K562 (cell line): ENCODE measurements at places on chromosomes 1 and 21.

- DNase-seq = no peak
Observed at GRCh38 chr1:206421616-206422340, 48.5 kb upstream of the IKBKE start.

DNA sequence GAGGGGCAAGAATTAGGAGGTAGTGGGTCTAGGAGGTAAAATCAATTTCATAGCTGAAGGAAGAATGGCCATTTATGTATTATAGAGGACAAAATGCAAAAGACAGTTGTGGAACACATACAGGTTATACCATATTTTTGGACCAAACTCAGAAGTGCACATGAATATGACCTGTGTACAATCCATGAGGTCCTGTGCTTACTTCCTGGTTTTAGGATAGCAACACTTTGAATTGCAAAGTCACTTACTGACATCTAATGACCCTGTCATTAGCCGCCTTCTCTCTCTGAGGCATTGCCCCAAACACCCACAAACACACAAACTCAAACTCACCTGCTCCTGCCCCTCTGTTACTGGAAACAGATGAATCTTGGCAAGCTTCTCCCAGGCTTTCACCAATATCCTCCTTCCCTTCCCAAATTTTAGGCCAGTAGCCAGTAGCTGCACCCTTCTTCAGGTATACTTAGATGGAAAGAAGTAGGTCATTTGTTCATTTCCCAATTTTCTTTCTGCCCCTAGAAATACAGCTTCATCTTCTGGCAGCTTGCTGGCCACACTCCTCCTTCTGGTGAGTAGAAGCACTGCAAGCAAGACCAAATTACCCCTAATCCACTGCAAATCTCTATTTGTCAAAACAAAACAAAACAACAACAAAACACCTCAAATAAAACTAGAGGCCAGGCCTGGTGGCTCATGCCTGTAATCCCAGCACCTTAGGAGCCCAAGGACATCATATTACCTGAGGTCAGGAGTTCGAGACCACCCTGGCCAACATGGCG is 13.7 kb upstream of the RPL5 start:
- peak; percentile 50 for DNase-seq

DNA sequence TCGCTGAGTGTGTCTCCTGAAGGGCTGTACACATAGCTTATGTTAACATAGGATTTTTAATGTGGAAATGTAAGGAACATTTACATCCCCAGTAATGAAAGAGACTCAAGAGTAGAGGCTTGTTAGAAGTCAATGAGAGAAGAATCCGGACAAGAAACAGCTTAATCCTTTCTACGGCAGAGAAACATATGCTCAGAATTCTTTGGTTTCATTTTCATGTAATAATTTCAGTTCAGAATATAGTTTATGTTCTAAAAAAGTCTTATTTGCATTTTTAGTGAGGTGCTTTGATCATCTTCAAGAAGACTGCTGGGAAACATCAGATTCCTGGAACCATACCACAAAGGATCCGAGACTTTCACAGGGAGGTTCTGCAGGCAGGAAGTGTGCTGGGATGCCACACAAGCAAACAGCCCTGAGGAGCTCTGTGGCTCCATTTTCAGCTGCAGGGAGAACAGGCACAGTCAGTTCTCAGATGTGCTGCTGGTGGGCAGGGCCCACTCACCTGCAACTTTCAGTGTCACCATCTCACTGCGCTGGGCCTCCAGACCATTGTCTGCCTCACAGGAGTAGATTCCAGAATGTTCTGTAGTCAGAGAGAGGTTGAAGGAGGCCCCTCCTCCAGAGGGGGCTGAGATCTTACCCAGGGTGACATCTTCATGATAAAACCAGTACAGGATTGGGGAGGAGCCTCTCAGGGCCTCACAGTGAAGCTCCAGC is 28.4 kb downstream of the FCRL5 start:
- no peak for DNase-seq

DNA sequence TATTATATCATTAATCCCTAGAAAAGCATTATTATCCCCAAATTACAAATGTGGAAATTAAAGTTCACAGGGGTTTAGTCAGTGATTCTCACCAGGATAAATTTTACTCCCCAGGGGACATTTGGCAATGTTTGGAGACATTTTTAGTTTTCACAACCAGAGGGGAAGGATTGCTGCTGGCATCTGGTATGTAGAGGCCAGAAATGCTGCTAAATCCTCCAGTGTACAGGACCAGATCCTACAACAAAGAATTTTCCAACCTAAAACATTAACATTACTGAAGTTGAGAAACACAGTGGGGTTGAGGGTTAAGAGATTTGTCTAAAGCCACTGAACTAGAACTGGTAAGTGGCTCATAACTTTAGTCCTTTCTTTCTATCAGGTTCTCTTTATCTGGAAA is 162.0 kb upstream of the SYT6 start:
- no peak for DNase-seq

- no peak for DNase-seq
Observed at GRCh38 chr1:150109586-150109985, 40.1 kb upstream of the PLEKHO1 start.

GRCh38 chr1:47847763-47848162 is 149.4 kb downstream of the TRABD2B start:
- no peak for DNase-seq

DNA sequence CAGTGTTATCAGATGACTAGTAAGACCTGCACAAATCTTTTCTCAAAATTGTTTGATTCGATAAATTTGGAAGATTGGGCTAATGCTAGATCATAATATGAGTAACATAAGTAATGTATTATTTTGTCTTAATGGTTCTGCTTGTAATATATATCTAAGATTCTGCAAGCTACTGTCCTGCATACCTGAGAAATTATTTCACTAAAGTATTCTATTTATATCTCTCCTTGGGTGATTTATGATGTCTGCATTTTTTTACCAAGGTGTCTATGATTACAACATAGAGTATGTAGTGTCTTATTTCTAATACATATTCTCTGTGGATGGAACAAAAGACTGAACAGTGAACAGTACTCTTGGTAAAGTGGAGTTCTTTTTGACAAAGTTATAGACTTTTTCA is 166.6 kb downstream of the CLEC20A start:
- DNase-seq = no peak

- DNase-seq = no peak
Observed at GRCh38 chr21:44874497-44875315, 1.2 kb upstream of the PTTG1IP start.

- DNase-seq = no peak
Observed at GRCh38 chr1:156540955-156541354, 31.4 kb downstream of the IQGAP3 start.

DNA sequence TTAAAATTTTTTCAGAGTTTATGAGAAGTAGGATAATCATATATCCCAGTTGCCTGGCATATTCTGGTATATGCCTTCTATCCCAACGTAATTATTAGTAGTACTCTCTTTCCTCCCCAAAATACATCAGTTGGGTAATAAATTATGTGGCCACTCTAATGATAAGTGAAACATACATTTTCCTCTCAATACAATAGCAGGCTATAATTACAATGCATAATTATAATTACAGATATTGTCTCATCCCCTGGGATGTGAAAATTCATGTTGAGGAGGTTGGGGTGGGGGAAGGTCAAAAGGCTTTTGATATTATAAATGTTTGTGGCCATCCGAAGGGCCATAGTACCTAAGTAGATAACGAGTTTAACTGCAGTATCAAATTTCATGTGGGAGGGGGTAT is 277.1 kb downstream of the ST6GALNAC3 start:
- DNase-seq = no peak
